Natural killer cell treated with Interleukin-12 subunit alpha and Interleukin-12 subunit beta and Interleukin-15 and Interleukin-18, amount 100 ng/mL, for 72 hours (primary cell): ENCODE measurements at places on chromosomes 5 and 9. TPM values are rescaled to one million over a fixed set of nuclear protein-coding genes. Genes with fewer than 3 reads are reported as not detected.
A peak's percentile ranks its signal among the peaks of the same experiment; 100 is the strongest.

DNA sequence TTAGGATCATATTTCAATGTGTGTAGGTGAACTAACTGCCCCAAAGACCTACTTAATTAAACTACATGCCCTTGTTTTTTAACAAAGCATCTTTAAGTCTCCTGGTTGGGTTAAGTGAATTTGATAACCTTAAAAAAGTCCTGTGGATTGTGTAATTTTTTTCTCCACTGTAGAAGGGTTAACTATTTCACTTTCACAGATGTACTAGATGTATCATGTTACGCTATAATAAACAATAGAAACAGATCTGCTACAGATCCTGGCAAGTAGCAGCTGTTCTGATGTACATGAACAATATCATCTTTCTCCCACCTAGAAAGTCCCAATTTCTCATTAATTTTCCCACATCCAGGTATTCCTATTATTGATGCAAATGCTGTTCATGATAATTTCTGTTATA lies 18.9 kb downstream of the KIF24 start:
- no peak overlapping the region for H3K27ac ChIP-seq
- DNase-seq, result no peak
- no peaks in the 10 kb centered on the region for H3K36me3 ChIP-seq
- no peaks in the 10 kb centered on the region for H3K27me3 ChIP-seq

LHFPL2 gene
- 1.8 TPM for total RNA-seq

DNA sequence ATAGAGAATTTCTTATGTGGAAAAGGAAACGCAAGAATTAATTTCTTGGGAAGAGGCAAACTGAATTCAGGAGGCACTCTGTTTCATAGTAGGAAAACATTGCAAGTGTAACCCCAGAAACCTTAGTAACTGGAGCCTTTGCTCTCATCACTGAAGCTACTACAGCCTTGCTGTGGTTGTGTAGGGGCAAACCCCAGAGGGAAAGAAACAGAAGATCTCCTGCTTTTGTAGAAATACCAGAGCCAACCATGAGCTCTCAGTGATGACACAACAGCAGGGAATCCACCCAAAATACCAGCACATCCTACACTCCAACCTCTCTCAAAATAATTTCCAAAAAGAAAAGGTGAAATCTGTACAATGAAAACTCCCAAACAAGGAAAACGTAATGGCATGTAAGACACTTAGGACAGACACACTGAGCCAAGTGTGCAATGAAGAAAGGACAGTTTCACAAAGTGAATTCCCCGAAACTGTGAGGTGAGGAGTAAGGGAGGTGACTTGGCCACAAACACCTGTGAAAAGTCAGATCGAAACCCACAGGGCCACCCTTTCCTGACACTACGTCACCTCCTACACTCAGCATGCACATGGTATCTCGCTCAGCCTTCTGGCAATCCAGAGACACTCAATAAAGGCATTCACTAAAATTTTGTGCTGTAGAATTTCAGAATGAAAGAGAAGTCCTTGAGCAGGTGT lies 8.5 kb upstream of the ACSL6 start:
- no peaks in the 10 kb centered on the region for H3K36me3 ChIP-seq
- H3K4me1 ChIP-seq, result peaks cover 44% of the 10 kb centered on the region
- peak; percentile 84 for DNase-seq
- H3K4me3 ChIP-seq, result peak overlapping the region; percentile 58
- peaks cover 24% of the 10 kb centered on the region for H3K27me3 ChIP-seq

DNA sequence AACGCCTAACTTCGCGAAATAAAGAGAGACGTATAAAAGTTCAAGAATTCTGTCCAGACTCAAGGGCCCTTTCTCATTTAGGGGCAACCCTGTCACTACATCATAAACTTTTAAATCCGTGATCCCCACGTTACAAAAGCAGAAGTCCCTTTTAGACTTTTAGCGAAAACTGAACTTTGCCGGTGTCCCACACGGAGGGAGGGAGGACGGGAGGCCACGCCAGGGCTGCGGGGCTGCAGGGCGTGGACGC lies 515 bp upstream of the F2R start:
- peak overlapping the region; percentile 93 for H3K4me3 ChIP-seq
- H3K27ac ChIP-seq, result peak overlapping the region; percentile 79
- H3K27me3 ChIP-seq, result no peaks in the 10 kb centered on the region
- DNase-seq, result no peak

ADGRV1 gene
- not detected for total RNA-seq
